ENCODE measurements at places on chromosomes 13 and 19.

DNA sequence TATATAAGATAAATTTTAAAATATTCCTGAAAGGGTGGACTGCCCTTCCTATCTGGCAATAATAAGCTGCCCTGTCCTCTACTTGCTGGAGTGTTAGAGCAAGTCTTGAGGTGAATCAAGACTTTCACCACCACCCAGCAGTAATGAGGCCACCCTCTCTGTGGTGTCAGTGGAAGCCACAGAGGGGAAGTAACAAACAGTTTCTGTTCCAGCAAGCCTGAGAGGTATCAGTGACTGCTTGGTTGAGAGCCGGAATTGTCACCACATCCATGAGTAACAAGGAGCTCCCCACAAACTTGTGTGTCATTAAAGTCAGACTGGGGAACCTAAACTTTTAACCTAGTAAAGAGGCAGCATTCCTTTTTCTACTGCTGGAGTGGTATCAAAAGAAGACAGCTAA, 532.7 kb upstream of the SPRY2 start:
- DNase-seq = no peak

- peak; percentile 39 for DNase-seq
Measured at GRCh38 chr13:92187378-92187989, 789.1 kb downstream of the GPC5 start.

- DNase-seq = no peak
Measured at GRCh38 chr19:35592226-35592625, 6.3 kb downstream of the PMIS2 start.

DNA sequence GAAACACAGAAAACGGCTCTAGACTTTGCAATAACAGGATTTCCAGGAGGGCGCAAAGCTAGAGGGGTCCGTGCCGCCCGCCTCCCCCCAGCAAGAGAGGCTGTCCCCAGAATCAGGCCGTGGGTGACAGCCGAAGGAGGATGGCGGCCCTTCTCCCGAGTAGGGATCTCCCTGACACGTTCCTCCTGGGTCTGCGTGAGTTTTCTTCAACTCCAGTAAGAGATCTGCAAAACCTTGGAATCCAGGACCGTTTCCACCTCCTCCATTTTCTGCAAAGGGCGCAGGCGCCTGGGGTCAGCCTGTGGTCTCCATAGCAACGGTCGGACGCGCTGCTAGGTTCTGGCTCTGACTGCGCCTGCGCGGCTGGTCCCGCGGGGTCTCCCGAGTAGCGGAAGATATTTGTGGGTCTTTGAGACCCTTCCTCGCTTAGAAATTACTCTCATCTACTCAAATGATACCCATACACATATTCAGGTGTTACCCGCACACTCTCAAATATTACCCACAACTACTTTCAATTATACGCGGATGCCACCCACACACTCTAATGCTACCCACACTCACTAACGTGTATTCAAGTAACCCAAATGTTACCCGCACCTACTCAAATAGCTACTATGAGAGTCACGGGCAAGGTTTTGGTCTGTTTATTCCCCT, 2.1 kb downstream of the PNMA8C start:
- peak; percentile 79 for DNase-seq

- DNase-seq = no peak
Measured at GRCh38 chr19:5571777-5572176, 4.0 kb upstream of the TINCR start.

DNA sequence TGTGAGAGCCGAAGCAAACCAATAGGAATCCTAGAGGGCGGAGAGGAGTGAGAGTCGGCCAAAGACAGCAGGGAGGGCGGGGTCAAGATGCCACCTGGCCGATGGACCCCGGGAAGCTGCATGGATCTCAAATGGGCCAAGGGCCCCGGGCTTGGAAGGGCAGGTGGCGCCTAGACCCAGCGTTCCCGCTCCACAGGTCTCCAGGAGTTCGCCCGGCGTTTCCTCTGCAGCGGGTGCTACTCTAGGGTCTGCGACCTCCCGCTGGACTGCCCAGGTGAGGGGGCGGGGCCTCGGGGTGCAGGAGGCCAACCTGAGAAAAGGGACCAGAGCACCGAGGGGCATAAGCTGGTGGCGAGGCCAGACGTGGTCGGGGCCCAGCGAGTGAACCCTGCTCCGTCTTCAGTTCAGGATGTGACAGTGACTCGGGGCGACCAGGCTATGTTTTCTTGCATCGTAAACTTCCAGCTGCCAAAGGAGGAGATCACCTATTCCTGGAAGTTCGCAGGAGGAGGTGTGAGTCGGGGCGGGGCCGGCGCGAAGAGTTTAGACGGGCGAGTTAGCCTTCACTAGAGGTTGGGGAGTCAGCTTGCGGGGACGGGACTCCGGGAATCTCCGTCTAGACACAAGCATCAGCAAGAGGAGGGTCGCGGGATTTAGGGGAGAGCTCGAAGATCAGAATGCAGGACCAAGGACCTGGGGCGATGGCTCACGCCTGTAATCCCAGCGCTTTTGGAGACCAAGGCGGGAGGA, 9.9 kb downstream of the SPACA6 start:
- no peak for DNase-seq

DNA sequence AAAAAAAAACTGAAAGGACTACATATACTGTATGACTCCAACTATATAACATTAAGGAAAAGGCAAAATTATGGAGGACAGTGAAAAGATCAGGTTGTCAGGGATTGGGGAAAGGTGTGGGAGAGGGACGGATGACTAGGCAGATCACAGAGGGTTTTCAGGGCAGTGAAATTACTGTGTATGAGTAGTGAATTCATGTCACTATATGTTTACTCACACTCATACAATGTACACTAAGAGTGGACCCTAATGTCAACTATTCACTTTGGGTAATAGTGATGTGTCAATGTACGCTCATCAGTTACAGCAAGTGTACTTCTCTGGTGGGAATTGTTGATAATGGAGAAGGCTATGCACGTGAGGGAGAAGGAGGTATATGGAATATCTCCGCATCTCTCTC, 144.3 kb downstream of the ITGBL1 start:
- no peak for DNase-seq

DNA sequence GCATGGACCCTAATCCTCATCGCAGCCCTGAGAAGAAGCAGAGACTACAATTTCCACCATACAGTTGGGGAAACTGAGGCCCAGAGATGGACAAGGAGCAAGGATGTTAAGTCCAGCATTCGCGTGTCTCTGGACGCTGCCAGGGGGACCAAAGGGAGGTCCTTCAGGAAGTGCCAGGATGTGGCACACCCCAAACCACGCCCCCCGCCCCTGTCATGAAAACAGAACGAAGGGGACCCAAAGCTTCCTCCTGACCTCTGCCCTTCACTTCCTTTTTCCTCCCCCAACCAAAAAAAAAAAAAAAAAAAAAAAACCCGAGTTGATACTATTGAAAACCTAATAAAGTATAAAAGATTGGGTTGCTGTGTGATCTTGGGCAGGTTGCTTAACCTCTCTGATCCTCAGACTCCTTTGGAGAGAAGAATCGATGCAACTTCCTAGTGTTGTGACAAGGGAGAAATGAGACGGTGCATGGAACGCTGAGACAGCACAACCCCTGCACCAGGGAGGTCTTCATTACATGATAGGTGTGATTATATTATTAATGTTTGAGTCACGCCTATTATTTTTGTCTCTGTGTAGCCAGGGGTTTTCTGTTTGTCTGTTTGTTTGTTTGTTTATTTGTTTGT, 2.7 kb upstream of the ZBTB7A start:
- no peak for DNase-seq

DNA sequence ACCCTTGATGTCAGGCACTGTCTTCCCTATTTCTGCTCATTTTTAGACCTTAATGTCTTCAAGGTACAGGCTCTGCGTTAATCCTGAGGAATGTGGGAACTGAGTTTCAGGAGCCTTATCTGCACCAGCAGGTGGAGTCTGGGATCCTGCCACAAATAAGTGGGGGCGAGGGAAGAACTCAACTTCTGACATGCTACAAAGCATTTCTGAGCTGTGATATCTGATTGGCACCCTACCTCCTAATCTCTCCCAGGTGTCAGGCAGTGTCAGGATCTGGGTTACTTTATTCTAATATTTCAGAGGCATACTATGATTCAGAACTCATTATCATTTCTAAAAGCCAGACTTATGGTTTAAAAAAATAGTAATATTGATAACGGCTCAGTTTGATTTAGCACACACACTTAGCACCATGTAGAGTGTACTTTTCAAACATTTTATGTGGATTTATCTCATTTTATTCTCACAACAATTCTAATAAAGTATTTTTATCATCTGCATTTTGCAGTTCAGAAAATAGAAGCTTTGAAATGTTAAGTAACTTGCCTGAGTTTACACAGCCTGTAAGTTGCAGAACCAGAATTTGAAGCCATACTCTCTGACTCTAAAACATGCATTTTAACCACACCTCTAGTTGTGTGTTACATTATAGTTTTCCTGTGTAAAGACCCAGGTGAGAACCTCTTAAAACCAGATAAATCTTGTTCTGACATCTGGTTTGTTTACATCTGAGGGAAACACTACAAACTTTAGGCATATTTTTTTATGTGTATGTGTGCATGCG, 358.6 kb downstream of the TDRD3 start:
- DNase-seq = no peak

DNA sequence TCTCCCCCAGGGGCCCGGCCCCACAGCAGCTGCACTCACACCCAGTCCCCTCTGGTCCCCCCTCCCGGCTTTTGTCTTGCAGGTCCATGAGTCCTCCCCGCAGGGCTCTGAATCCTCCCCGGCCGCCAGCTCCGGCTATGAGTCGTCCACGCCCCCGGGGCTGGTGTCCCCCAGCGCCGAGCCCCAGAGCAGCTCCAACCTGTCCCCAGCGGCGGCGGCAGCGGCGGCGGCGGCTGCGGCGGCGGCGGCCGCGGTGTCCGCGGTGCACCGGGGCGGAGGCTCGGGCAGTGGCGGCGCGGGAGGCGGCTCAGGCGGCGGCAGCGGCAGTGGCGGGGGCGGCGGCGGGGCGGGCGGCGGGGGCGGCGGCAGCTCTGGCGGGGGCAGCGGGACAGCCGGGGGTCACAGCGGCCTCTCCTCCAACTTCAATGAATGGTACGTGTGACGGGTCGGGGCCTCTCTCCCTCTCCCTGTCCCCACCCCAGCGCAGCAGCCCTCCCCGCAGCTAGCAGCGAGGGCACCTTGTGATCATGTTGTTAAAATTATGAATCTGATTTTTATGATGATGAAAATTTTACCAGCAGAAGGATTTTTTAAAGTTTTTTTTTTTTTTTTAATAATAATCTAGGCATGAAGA, 3.8 kb downstream of the ZIC2 start:
- DNase-seq = no peak

DNA sequence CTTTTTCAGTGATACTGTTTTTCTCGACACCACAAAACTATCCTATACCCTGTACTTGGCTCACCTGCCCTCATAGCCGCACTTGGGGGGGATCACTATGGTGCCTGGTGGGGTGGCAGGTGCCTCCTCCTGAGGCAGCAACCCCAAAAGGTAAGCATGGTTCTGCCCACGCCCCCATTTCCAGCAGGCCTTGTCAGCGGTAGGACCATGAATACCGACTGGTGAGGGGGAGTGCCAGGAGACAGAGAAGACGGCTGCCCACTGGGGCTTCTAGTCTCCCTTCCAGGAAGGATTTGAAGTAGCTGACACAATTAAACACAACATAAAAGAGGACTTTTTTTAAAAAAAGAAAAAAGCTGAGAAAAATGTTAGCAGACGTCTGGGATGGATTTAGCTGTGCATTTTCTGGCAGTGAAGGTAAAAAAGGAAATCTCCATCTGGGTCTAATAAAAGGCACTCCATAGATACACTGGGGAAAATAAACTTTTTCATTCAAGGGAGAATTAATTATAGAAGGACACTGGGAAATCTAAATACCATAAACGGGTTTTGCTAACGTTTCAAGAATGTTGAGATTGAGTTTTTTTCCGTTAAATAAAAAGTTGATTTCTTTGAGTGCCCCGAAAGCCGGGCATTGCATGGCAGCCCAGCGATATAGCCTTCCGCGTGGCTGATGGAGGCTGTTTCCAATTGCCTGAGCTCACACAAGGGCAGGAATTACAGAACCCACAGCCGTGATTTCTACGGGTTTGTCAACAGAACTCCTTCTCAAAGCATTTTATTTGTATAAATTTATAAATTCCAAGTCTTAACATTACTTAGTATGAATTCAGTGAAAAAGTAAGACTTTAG, 45.1 kb downstream of the ATP11A start:
- peak; percentile 75 for DNase-seq

- DNase-seq = no peak
Measured at GRCh38 chr13:113046128-113046882, 59.3 kb upstream of the F7 start.
